ENCODE measurements at places on chromosomes 12 and 14.

DNA sequence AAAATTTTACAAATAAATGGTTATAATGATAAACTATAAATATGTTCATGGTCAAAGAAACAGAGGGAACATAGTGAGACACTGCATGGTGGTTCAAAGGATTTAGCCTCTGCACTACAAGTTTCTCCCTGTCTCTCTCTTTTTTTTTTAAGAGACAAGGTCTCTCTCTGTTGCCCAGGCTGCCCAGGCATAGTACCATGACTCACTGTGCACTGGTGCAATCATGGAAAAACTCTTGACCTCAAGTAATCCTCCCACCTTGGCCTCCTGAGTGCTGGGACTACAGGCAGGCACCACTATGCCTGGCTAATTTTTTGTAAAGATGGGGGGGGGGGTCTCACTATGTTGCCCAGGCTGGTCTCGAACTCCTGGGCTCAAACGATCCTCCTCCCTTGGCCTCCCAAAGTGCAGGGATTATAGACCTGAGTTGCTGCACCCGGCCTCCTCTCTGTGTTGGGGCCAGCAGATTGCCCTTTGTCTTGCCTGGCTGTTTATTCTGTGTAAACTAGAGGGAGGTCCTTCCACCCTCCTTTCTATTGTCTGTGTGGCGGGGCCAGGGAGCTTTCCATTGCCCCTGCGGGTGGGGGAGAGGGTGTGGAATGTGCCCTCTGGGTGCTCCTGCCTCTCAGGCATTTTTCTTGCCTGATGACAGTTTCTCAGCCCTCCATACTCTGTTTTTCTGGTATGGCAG lies 22.1 kb downstream of the MTHFD1 start:
- no peak for DNase-seq

- peak; percentile 64 for DNase-seq
These were observed 17.6 kb downstream of the CCDC88C start for GRCh38 chr14:91399868-91400640.

GRCh38 chr12:59780605-59781135 lies 184.8 kb downstream of the SLC16A7 start:
- no peak for DNase-seq

DNA sequence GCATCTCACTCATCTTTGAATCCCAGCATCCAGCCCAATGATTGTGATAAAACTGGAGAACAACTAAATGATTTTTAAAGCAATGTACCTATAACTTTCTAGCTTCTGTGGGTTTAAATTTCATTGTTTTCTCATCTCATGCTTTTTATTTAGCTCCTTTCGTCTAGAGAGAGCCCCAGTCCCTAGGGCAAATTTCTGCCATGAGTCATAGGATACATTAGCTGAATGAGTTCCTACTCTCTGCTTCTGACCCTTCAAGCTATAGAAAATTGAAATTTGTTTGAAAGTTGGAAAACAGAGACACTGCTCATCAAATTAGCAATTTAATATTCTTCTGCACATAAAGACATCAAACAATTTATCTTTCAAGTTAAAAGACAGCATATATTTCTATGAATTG lies 113.9 kb downstream of the KIF21A start:
- no peak for DNase-seq

DNA sequence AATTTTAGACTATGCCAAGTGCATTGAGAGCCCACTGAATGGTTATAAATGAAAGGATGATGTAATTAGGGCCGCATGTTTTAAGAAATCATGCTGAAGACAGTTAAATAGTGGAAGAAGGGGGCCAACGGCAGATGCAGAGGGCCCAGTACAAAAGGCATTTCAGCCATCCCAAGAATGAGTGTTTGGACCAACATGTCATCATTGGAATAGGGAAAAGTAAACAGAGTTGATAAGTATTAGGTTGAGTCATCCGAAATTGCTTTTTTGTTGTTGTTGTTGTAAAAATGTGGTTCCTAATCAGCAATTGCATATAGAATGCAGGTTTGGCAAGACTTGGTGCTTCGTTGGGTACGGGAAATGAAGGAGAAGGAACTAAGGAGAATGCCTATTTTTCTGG lies 29.5 kb downstream of the BMP4 start:
- no peak for DNase-seq

GRCh38 chr14:35163384-35163783 lies 41.0 kb downstream of the PRORP start:
- DNase-seq = no peak

DNA sequence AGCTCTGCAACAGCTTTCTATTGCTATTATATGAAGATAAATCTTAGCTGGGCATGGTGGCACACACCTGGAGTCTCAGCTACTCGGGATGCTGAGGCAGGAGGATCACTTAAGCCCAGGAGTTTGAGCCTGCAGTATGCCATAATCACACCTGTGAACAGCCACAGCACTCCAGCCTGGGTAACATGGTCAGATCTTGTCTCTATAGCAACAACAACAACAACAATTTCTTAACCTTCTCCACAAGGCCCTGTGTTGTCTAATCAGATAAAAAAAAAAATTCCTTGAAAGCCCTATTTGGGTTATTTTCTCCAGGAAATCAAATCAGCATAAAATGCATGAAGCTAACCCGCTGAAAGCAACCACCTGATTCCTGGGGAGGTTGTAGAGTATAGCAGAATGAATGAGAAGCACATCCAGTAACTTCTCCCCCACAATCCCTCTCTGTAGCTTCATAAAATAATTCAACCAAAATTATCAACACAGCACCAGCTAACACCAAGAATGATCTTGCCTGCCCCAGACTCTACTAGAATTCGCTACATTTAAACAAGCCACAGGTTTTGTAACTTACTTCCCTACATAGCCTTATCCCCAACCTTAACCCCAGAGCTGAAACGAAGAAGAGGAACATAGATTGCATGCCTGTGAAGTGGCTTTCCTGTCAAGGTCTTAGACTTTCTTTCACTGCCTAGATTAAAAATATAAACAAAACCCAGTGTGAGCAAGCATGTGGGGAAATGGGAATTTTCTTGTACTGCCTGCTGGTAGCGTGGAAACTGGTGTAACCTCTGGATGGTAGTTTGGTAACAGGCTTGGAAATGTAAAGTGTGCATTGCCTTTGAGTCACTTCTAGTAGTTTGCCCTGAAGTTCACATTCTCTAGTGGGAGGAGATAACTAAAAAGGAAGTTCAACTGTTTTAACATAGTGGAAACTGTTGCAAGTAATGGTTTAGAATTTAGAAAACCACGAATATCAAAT lies 6.0 kb upstream of the STK38L start:
- no peak for DNase-seq

GRCh38 chr12:39619316-39619659 lies 315 bp downstream of the ABCD2 start:
- no peak for DNase-seq

GRCh38 chr12:75662511-75663159 lies 151.2 kb upstream of the KRR1 start:
- no peak for DNase-seq

GRCh38 chr12:31591380-31591901 lies 505 bp upstream of the DENND5B start:
- DNase-seq = peak; percentile 43

DNA sequence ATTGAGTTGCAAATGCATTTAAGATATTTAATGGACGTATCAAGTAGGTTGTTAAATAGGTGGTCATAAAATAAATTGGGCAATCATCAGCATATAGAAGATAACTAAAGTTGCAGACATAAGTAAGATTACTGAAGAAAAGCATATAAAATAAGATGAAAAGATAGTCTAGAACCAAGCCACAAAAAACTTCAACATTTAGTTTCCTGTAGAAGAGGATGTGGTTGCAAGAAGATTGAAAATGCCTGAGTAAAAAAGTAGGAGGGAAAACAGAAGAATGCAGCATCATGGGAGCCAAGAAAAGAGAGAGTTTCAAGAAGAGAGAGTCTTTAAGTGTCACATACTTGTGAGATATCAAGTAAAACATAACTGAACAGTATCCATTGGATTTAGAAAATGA lies 17.6 kb upstream of the SLC16A7 start:
- no peak for DNase-seq

DNA sequence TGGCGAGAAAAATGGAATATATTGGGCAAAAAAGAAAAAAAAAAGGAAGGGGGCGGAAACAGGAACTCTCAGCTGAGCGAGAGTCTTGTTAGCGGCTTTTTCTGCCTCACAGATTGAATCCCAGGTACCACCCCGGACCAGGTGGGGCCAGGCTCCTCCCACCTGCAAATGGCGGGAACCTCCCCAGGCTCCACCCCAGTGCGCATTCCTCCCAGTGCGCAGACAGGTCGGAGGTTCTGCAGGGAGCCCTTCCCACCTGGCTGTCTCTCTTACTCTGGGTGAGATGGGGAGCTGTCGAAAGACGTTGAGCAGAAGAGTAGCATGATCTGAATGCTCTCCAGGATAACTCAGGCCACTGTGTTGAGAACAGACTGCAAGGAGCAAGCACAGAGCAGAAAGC lies 57.0 kb upstream of the ETV6 start:
- no peak for DNase-seq

GRCh38 chr12:92036771-92037453 lies 108.7 kb downstream of the BTG1 start:
- no peak for DNase-seq
